Fibroblast of the aortic adventitia (primary cell): ENCODE measurements at places on chromosomes 1 and 21.
A peak's percentile ranks its signal among the peaks of the same experiment; 100 is the strongest.

- no peak for DNase-seq
Measured at GRCh38 chr1:93434987-93435386, 12.9 kb upstream of the FNBP1L start.

- no peak for DNase-seq
Measured at GRCh38 chr1:201198598-201198997, 8.0 kb downstream of the IGFN1 start.

- DNase-seq = no peak
Measured at GRCh38 chr1:234214911-234215892, 158.1 kb upstream of the COA6 start.

DNA sequence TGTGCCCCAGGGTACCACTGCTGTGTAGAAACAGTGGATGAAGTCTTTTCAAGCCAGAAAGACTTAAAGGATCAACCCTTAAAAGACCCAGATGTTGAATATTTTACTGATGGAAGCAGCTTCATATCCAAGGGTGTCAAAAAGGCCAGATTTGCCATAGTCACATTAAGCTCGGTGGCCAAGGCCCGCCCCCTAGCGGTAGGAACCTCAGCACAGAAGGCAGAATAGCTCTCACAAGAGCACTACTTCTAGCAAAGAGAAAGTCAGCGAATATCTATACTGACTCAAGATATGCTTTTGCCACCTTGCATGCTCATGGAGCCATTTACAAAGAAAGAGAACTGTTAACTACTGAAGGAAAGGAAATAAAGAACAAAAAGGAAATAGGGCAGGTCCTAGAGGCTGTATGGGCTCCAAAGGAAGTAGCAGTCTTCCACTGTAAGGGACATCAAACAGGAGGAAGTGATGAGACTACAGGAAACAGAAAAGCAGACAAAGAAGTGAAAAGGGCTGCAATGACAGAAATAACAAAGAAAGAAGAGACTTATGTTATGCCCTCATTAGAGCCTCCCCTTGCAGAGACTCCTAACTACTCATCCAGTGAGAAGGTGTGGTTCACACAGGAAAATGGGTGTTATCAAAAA lies 90.5 kb downstream of the LIPI start:
- no peak for DNase-seq

DNA sequence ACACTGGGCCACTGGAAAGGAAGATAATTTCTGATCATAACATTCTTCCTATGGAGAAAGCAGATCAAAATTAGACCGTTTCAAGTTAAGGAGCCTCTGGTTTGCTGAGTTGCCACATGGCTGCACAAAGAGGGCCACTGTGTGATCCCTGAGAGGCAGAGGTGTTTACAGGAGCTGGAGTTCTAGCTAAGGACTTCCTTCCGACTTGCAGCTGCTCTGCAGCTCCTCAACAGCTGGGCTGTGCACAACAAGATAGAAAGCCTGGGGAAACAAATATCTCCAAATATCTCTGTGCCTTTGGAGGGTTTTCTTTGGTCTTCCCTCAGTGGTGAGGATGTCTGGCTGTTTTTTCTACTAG lies 26.8 kb downstream of the GADD45A start:
- DNase-seq = no peak

DNA sequence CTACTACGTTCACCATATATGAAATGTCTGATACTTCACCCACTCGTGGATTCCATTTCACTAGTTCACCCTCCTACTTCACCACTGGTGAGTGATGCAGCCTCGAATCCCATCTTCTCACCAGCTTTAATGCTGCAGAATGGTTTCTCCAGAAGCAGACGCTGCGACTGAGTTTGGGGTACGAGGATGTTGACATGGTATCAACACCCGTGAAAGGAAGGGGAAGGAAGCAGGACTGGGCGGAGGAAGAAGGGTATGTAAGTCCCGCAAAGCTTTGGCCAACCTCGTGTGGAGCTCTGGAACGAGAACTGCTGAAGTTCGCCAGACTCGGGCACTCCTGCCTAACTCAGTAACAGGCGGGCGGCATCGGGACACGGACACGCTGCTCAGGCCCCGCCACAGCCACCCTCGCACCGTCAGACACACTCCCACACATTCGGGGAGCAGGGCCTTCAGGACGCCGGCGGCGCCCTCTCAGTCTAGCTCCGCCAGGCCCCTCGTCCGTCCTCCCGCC lies 833 bp upstream of the DIP2A start:
- DNase-seq = peak; percentile 41

DNA sequence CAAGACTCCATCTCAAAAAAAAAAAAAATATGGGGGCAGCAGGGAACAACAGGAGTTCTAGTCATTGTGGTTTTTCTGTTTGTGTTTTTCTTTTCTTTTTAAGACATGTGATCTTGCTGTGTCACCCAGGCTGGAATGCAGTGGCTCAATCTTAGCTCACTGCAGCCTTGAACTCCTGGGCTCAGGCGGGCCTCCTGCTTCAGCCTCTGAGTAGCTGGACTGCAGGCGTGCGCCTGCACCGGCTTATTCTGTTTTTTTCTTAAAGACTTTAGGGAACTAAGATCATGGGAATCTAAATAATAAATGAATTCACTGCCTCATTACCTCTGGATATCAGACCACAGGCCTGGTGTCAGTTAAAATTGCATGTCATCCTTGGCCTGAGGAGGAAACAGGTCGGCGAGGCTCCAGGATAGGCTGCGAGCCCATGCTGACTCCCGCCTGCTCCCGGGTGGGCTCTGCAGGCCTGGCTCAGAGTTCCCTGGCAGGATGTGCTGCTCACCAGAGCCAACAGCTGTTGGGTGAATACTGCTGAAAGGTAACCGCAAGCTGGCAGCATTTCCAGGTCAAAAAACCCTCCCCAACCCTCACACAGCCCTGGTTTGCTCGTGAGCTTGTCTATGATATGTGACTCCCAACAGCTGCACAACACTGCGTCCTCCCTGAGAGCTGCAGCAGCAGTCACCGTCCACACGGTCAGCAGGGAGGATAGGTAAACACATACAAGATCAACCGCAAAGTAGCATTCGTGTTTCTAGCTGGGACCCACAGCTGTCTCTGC lies 58.1 kb downstream of the SCCPDH start:
- DNase-seq = peak; percentile 93

DNA sequence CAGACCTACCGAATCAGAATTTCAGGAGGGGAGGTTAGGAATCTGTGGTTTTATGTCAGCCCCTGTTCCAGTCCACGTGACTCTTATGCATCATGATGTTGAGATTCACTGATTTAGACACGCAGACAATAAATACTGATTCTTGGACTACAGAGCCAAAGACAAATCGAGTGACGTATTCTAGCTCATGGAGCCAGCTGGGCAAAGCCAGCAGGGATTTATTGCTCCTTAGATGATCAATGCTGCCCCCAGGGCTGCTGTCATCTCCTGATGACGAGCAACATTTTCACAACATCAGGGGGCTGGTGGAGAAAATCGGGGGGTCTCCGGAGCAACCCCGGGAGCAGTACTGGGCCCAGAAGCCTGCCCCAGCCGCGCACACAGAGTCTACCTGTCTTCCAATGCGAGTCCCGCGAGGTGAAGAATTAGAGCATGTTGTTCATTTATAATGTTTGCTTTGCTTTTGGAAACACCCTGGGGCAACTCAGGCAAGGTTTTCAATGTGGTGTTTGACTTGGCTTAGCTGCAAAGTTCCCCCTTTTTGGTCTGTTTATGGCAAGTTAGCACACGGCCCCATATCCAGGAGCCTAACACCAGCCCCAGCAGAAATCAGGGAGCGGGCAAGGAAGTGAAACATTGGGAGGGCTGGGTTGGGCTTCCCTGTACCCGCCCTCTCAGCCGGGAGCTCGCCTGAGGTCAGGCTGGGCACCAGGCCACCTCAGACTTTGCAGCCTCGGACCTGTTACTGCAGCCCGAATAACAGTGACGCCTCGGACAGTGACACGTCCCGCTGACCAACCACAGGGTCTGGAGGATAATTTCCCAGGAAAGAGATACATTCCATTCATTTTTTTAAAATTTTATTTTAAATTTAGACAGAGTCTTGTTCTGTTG lies 19.9 kb upstream of the CLDN14 start:
- peak; percentile 88 for DNase-seq

GRCh38 chr1:27934818-27935549 lies at the start of gene SMPDL3B:
TSS of gene SMPDL3B (plus strand) at chr1:27935000. CDS start at chr1:27935184, 184 bp downstream.
- DNase-seq = no peak

DNA sequence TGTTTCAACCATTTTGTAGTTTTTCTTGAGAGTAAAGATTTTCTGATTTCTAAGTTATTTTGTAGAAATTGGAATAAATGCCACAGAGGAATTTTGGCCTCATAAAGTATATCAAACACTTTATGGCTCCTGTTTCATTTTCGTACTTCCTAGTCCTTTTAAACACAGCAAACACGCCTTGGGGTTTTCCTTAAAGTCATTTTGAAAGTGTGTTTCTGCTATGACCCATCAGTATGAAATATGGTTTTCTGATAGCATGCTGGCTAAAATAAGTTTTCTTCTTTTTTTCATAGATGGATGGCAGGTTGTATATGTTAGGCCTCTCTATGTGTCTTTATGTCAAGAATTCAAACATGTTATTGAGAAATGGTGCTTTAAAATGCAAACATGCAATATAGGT lies 940.1 kb upstream of the TMPRSS15 start:
- no peak for DNase-seq

DNA sequence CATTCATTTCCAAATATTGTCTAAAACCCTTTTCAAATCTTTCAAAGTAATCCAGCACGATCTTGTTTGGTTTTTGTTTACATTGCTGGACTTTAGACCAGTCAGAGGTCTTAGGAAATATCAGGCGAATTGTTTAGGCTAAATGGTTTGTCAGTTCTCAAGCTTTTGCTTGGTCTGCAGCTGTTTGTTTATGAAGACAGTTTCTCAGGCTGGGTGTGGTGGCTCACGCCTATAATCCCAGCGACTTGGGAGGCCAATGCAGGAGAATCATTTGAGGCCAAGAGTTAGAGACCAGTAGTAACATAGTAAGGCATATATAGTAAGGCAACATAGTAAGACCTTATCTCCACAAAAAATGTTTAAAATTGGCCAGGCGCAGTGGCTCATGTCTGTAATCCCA lies 77.5 kb downstream of the DNTTIP2 start:
- DNase-seq = no peak

DNA sequence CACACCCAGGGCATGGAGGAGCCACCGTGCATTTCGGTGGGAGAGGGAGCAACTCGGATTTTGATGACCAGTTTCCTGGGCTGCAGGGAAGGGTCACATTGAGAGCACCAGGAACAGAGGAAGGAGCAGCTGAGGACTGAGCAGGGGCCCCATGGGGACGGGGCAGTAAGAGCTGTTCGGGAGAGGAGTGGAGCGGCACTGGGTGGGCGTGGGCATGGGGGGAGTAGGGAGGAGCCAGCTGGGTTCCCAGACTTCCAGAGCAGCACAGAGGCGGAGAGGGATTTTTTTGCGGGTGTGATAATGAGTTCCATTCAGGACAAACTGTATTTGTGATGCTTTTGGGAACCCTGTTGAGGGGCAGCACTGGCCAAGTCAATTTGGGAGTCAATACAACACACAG lies 17.4 kb upstream of the GPR153 start:
- no peak for DNase-seq

GRCh38 chr1:168550971-168551370 lies 7.2 kb upstream of the XCL2 start:
- DNase-seq = peak; percentile 14

- no peak for DNase-seq
Measured at GRCh38 chr1:100292711-100293110, 26.7 kb downstream of the RTCA start.
